Cardiac muscle cell (in vitro differentiated cells and primary cell): ENCODE measurements at places on chromosomes 12 and 14.

- DNase-seq, result no peak
Measured at GRCh38 chr12:52405922-52406385, at the start of gene KRT82. Gene KRT82 (minus strand): TSS chr12:52406335. CDS start chr12:52406277, 58 bp downstream.

DNA sequence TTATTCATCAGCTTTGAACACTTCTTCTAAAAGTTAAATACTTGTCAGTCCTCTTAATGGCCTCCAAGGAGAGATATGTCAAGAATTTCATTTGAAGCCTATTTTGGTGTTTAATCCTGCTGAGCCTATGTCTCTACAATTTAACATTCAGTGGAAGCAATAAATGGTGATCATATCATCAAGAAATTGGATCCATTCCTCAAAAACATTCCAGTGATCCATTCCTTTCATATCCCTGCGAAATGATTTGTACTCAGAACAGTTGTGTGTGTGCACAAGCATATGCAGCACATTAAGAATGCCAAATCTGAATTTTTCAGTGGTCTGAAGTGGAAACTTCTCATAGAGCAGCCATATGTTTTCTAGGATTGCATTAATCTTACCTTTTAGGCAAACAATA lies 373.7 kb upstream of the SYT1 start:
- DNase-seq, result no peak

DNA sequence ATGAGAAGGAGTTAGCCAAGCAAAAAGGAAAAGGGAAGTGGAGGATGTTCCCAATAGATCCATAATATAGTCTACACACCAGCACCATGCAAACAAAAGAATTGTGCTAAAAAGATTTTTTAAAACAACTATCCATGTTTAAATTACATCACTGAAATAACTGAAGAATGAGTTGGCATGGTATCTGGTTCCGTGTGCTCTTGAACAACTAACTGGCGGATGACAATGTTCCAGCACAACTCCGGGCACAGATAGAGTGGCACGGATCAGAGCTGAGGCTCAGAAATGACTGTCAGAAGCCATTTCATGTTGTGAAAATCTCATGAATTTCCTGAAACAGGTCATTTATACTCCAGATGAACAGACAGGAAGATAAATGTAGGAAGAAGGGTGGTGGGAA lies 153.1 kb downstream of the HMGA2 start:
- DNase-seq, result peak; percentile 30

- no peak for DNase-seq
Measured at GRCh38 chr14:102479777-102480176, 29.8 kb downstream of the ANKRD9 start.

- DNase-seq, result no peak
Measured at GRCh38 chr14:88007608-88008007, 2.7 kb downstream of the GPR65 start.

GRCh38 chr12:94435511-94435927 lies 24.1 kb downstream of the CEP83 start:
- peak; percentile 54 for DNase-seq

DNA sequence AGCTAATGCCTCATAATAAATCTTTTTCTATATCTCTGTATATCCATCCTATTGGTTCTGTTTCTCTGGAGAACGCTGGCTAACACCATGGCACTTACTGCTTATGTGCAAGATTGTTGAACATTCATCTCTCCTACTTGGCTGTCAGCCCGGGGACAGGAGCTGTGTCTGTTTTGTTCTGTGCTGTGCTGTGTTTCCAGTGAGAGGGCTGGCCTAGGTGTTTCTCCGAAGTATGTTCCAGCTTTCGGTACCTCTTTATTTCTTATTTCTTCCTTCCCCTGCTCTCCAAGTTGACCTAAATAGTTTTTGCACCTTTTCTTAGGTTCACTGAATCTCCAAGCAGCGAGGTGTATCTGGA lies 18.8 kb upstream of the NR4A1 start:
- no peak for DNase-seq

- no peak for DNase-seq
Measured at GRCh38 chr12:102051431-102051965, 10.3 kb downstream of the WASHC3 start.

DNA sequence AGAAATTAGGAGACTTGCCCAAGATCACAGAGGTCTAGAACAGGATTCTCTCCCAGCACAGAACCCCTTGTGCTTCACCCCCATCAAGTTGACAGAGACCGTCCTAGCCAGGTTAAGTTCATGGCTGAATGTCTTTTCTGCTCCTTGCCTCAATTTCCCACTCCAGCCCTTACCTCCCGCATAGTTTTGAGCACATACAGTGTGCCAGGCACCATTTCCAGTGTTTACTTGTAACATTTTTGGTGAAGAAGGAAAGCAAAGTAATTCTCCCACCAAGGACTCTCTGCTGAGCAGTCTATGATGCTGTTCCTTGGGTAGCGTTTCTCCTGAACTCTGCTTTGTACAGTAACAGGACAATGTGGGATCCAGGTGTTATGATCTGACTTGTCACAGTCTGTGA lies 1.2 kb downstream of the ABHD4 start:
- DNase-seq, result no peak

- DNase-seq, result no peak
Measured at GRCh38 chr14:58662018-58662417, 24.3 kb downstream of the DACT1 start.

GRCh38 chr12:13211859-13212664 lies 15.5 kb downstream of the EMP1 start:
- peak; percentile 74 for DNase-seq

- DNase-seq, result no peak
Measured at GRCh38 chr12:124359671-124360581, 65.0 kb downstream of the RFLNA start.

DNA sequence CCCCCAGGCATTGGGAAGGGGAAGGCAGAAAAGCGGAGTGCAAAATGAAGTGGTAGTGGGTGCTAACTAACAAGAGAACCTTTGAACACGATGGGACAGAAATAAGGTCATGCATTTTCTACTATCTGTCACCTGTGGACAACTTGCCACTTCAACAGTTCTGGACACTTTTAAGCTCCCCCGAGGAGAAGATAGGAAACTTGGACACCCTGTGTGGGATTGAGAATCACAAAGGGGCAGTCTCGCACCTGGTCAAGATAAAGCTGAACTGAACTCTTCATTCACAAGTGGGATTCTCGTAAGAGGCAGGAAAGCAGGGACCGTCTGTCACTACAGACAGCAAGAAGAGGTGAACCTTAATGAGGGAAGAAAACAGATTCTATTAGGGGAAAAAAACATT lies 51.6 kb downstream of the EIF2S3B start:
- DNase-seq, result peak; percentile 1

DNA sequence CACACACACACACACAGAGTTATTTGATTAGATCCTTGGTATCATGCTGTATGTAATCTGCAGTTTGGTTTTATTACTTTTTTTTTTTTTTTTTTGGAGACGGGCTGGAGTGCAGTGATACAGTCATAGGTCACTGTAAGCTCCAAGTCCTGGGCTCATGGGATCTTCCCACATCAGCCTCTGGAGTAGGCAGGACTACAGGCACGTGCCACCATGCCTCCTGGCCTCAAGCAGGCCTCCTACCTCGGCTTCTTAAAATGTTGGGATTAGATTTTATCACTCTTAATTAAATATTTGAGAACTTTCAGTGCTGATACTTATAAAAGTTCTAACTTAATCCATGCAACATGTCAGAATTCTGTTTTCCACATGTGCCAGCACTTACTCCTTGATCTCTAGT lies 31.3 kb upstream of the PSEN1 start:
- no peak for DNase-seq

- peak; percentile 47 for DNase-seq
Measured at GRCh38 chr14:71527838-71528237, 404.4 kb upstream of the RGS6 start.

DNA sequence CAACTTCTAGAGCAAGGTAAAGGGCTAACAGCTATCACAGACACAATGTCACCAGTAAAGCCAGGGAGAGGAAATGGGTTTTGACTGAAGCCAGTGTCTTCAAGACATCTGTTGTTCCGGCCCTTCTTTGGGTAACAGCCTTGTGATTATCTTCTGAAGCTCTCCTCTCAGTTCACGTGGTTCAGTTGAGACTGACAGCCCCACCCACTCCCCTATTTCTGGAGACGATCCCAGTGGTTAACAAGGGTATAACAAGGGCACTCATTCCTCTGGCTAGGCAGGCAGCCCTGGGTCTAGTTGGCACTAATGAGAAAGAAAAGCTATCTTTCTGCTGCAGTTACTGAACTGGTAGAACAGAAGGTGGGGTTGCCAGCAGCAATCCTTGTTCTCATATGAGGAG lies 6.9 kb downstream of the GNPTAB start:
- peak; percentile 50 for DNase-seq

DNA sequence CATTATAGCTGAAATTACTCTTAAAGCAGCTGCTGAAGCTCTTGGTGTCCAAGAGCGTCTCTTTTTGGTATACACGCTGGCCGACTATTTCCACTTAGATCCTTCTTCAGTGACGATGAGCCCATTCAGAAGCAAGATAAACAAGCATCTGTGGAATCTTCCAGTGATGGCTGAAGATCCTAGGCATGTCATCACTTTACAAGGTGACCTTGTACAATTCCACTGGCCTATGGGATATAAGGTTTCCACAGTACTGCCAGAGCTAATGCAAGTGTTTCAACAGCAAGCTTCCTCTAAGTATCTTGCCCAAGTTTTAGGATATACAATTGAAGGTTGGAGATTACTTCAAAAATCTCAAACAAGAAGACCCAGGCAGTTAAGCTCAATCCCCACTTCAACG lies 47.0 kb downstream of the INTS13 start:
- DNase-seq, result no peak

DNA sequence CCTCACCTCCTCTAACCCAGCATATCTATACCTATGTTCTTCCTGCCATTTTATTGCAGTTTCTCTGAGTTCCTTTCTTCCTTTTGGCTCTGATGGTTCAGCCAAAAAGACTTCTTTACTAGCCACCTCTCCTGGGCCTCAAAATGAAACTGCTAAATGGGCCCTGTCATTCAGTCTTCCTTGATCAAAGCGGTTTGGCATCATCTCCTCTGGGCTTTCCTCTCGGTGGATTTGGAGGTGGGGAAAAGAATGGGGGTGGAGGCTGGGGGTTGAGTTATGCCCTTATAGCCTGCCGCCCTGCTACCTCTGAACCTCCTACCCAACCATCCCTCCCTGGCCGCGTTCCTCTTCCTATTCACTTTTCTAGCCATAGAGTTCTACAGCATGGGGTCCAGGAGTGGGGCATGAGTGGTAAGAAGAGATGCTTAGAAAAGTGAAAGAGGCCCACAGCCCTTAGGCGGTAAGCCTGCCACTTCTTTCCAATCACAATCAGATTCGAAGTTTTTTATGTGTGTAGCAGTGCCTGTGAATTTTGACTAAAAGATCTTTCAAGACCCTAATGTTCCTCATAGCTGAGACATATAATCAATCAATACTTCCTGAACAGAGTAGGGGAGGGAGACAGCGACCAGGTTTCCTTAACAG lies 2.5 kb downstream of the AJUBA start:
- no peak for DNase-seq

DNA sequence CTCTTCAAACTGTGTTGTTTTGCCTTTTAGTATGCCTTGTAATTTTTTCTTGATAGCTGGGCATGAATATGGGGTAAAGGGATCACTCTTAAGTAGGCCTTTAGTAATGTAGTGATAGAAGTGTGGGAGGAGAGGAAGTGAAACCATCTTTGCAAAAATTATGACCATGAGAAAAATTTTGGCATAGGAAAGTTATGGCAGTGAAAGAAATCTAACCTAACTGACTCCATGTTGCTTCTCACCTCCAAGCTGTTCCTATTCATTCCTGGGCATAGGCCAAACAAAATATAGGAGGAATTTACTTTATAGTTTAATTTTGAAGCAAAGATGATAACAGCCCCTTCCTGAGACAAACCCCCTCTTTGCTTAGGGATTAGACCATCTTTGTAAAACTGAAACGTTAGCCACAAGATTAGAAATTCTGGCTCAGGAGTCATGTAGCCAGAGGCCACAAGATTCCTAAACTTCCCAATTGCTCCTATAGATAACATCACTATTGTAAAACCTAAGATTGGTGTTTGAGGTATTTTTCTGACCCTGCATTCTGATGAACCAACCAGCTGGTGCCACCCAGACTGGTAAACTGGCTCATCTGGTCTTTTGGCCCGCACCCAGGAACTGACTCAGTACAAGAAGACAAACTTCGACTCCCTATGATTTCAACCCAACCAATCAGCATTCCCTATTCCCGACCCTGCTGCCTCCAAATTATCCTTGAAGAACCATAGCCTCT lies 45.8 kb downstream of the CRADD start:
- DNase-seq, result no peak

- no peak for DNase-seq
Measured at GRCh38 chr12:130121226-130122000, 40.9 kb upstream of the FZD10 start.

GRCh38 chr12:53006810-53007309 lies 604 bp downstream of the EIF4B start:
- DNase-seq, result peak; percentile 87

DNA sequence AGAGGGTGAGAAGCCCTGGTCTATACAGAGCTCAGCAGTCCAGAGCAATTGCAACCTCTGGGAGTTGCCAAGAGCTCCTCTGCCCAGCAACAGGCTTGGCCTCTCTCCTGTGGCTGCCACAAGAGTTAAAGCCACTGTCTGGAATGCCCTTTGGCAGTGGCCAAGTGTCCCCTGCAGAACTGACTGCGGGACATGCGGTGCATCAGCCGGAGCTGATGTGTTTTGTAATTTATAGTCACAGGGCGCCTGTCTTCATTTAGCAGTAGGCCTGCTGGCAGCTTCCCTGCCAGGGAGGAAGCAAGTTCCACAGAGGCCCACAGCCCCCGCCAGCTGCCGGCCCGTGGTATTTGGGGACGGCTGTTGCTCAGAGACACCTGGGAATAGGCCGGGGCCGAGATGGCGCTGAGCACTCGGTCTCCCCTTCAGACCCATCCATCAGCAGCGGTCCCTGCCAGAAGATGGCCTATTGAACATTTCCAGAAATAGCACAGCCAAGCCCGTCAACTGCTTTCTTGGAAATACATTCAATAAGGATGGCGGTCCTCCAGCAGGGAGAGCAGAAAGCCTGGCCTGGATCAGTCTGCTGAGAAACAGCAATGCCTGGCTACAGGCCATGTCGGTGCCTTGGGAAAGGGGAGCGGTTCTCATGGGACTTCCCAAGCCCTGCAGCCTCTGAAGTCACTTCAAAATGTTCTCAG lies 217.4 kb downstream of the CRADD start:
- peak; percentile 69 for DNase-seq

- DNase-seq, result peak; percentile 82
Measured at GRCh38 chr14:63174760-63175191, 29.5 kb upstream of the RHOJ start.

GRCh38 chr12:130086797-130087196 lies 75.5 kb upstream of the FZD10 start:
- DNase-seq, result no peak

DNA sequence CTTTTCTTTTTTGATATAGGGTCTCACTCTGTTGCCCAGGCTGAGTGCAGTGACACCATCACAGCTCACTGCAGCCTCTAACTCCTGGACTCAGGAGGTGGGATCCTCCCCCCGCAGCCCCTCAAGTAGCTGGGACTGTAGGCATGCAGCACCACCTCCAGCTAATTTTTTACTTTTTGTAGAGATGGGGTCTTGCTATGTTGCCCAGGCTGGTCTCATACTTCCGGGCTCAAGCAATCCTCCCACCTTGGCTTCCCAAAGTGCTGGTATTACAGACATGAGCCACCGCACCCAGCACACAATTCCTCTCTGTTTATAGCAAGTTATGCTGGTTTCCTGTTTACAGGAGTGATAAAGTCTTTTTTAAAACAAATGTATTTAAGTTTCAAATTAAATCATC lies 39.5 kb upstream of the HIF1A start:
- DNase-seq, result no peak

- peak; percentile 65 for DNase-seq
Measured at GRCh38 chr12:110680032-110680431, 8.9 kb downstream of the HVCN1 start.
